ENCODE measurements at places on chromosomes 1 and 21.
A peak's percentile ranks its signal among the peaks of the same experiment; 100 is the strongest.

DNA sequence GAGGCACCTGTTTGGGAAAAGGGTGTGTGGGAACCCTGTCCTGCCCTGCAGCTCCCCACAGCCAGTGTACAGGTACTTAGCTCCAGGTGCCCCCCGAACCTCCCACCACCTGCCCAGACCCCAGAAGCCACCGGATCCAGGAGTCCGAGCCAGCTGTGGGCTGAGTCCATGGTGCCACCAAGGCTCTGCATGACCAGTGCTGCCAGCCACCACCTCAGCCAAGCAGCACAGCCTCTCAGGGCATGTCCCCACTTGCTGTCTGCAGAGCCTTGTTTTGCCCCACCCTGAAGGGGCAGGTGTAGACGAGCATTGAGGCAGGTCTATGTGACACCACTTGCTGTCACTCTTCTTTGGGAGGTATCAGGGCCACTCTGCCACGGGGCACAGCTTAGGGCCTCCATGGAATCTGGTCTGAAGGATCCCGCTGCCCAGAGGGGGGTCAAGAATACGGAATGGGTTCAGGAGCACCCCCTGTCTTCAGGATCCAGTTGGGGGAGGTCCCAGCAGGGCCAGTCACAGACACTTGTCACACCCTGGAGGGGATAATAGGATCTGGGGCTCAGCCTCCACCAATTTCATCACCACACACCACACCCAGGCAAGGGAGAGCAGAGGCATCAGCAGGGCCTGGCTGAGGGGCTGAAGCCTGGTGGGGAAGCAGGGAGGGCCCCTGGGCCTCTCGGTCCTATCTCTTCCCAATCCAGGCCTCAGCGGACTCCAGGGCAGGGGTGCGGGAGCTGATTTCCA is 27.7 kb downstream of the ARHGEF19 start:
- no peak overlapping the region for H3K4me3 ChIP-seq
- no peaks in the 10 kb centered on the region for H3K36me3 ChIP-seq
- no peaks in the 10 kb centered on the region for H3K27me3 ChIP-seq
- H3K27ac ChIP-seq, result no peak overlapping the region

DNA sequence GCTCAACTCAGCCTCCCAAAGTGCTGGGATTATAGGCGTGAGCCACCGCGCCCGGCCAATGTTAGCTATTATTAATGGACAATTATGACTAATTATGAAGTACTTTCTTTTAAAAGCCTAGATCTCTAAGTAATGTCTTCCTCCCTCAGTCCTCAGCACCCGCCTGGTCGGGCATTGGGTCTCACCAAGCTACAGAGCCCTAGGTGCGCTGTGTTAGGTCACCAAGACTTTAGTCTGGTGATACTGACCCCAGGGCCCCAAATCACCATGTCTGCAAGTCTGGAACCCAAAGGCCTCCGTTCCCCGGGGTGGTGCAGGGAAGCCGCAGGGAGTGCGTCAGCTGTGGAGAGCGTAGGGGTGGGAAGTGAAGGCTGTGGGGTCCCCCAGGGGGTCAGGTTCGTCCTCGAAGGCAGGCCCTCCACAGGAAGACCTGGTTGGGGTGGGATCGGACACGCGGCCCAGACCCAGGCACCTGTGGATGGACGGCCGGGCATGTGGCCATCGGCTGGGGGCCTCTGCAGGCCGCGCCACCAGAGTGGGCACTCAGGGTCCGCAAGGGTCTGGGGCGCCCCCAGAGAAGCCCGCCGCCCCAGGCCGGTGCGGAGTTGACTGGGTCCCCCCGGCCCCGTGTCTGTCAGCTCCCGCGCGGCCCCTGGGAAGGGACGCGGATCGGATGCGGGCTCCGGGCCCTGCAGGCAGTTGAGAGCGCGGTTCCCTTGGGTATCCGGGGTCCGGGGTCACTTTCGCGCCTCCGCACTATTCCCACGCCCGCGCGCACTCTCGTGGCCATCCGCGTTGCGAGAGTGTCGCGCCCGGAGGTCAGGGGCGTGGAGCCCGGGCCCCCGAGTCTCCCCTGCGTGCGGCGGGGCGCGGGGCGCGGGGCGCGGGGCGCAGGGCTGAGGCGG is 710 bp upstream of the PDXK start:
- peak overlapping the region; percentile 63 for H3K4me3 ChIP-seq
- H3K4me1 ChIP-seq, result peaks cover 12% of the 10 kb centered on the region
- no peaks in the 10 kb centered on the region for H3K36me3 ChIP-seq
- no peak for DNase-seq

DNA sequence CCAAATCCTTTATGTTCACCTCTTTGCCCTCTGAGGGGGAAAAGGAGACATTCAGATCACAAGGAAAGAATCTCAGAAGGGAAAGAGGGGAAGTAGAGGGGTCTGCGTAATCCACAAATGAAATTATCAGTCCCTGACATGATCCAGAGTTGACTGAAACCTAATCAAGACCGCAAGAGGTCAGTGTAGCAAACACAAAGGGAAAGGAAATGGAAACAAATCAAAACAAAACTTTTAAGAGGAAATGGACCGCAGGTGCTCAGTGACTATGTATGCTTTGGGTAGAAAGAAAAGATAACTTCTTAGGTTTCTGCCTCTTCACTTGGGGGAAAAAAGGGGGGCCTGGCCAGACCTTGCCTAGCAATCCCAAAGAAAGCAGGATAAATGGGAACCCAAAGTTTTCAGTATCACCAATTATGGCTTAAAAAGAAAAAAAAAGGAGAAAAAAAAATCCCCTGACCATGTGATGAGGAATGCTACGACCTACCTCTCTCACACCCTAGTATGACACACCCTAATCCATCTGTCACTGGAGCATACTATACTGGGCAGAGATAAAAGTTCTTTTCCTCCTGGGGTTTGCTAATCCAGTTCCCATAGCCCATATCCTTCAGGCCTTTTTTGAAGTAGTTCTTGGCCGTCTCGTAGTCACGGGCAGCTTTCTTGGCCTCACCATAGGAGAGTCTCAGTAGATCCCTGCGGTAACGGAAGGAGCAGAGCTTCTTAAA is 16.9 kb downstream of the CHRNB2 start:
- no peaks in the 10 kb centered on the region for H3K27me3 ChIP-seq
- peak; percentile 68 for DNase-seq
- H3K27ac ChIP-seq, result peak overlapping the region; percentile 58
- peaks cover 32% of the 10 kb centered on the region for H3K36me3 ChIP-seq

DNA sequence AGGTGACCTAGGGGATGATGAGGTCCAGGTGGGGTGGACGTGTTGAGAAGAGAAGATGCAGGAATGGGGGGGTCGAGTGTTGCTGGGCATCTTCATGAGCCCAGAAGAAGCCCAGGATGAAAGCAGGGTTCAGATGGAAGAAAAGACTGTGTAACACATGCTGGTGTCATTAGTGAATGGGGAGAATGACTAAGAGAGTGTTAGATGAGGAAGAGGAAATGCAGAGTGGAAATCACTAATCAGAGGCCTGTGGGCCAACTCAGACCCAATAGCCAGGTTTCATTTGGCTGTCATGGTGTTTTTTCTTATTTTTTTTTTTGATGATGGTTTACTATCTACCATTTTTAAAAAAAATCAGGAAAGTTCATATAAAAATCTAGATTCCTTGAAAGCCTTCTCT is 180.8 kb upstream of the CAMK1G start:
- no peaks in the 10 kb centered on the region for H3K4me1 ChIP-seq
- H3K27me3 ChIP-seq, result no peaks in the 10 kb centered on the region
- no peaks in the 10 kb centered on the region for H3K36me3 ChIP-seq
- no peak overlapping the region for H3K27ac ChIP-seq

GRCh38 chr1:15988856-15989736 is 13.2 kb upstream of the ZBTB17 start:
- no peaks in the 10 kb centered on the region for H3K27me3 ChIP-seq
- DNase-seq, result no peak
- no peak overlapping the region for H3K27ac ChIP-seq
- H3K4me3 ChIP-seq, result no peak overlapping the region

- H3K4me1 ChIP-seq, result peaks cover 1% of the 10 kb centered on the region
- H3K27me3 ChIP-seq, result no peaks in the 10 kb centered on the region
- no peak for DNase-seq
- no peak overlapping the region for H3K4me3 ChIP-seq
- H3K36me3 ChIP-seq, result peaks cover 20% of the 10 kb centered on the region
- H3K27ac ChIP-seq, result no peak overlapping the region
Measured at GRCh38 chr1:21734526-21734925, 48.4 kb downstream of the USP48 start.

GRCh38 chr1:20028125-20028524 is 41.9 kb upstream of the PLA2G5 start:
- H3K27me3 ChIP-seq, result no peaks in the 10 kb centered on the region
- no peak for DNase-seq
- no peaks in the 10 kb centered on the region for H3K36me3 ChIP-seq
- no peak overlapping the region for H3K4me3 ChIP-seq
- no peaks in the 10 kb centered on the region for H3K4me1 ChIP-seq

DNA sequence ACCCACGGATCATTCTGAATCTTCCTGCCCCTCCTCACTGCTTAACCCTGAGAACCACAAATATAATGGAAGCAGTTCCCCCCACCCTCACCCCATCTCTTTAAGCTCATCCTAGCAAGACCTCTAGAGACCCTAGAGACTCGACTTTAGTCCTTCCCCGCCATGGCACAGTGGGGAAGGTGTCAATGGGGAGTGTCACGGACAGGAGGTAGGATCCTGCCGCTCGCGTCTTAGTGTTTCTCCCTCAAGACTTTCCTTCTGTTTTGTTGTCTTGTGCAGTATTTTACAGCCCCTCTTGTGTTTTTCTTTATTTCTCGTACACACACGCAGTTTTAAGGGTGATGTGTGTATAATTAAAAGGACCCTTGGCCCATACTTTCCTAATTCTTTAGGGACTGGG is 677 bp upstream of the PMF1 start:
- no peak for DNase-seq
- H3K27ac ChIP-seq, result peak overlapping the region; percentile 97
- H3K27me3 ChIP-seq, result no peaks in the 10 kb centered on the region
